ENCODE measurements at places on chromosomes 11 and 22.

DNA sequence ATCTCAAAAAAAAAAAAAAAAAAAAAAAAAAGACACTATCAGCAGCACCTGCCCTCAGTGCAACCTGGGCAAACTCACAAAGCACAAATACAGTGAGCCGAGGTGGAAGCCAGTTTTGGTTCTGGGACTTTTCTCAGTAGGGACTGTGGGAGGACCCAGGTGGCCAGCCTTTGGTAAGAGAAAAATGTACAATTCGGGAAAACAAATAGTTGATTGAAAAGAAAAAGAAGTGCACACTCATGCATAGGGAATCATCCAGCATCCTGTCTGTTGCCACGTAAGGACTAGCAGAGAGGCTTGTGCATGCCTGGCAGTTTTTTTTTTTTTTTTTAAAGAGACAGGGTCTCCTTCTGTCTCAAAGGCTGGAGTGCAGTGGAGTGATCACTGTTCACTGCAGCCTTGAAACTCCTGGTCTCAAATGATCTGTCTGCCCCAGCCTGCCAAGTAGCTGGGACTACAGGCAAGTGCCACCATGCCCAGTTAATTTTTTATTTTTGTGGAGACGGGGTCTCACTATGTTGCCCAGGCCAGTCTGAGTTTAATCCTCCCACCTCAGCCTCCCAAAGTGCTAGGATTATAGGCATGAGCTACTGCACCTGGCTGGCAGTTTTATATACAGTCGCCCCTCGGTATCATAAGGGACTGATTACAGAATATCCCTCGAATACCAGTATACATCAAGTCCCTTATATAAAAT lies 36.7 kb downstream of the TPST2 start:
- peak; percentile 59 for DNase-seq

DNA sequence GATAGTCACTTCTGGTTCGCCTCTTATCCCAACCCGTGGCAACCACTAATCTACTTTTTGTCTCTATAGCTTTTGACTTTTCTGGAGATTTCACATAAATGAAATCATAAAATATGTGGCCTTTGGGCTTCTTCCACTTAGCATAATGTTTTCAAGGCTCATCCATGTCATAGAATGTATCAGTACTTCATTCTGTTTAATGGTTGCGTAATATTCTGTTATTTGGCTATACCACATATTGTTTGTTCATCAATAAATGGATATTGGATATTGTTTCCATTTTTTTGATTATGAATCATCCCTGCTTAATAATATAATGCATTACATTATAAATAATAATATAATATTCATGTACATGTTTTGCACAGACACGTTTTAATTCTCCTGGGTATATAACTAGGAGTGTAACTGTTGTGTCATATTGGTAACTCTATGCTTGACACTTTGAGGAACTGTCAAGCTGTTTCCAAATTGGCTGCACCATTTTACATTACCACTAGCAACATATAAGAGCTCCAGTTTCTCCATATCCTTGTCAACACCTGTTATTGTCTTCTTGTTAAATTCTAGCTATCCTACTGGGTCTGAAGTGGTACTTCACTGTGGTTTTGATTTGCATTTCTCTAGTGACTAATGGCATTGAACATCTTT lies 181.5 kb downstream of the CADM1 start:
- DNase-seq = no peak

DNA sequence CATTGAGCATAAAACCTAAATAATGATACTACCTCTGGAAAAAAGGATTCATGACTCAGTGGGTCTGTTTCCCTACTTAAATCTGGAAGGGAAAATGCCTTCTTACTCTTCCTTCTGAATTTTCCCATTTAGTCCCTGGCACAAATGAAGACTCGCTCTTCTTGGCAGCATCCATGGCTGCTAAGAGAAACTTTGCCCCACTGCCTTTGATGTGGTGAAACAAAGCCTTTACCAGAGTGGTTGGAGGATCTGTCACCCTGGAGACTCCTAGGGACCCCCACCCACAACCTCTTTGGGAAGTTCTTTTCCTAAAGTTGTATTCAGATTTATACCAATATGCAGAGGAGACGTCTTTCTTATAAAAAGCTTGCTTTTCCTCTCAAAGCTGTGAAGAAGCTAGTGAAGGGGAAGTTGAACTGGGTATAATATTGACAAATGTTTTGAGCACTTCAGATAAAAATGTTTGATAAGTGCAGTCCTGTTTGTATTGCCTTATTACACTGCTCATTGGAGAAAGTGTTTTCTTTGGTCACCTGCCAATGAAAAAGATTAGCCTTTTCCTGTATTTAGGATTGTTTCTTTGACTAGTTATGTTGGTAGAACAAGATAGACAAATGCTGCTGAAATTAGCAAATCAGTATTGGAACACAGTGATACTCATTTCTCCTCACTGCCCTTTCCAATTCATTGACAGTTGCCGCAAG lies 77.3 kb downstream of the ARFGAP2 start:
- DNase-seq = no peak

DNA sequence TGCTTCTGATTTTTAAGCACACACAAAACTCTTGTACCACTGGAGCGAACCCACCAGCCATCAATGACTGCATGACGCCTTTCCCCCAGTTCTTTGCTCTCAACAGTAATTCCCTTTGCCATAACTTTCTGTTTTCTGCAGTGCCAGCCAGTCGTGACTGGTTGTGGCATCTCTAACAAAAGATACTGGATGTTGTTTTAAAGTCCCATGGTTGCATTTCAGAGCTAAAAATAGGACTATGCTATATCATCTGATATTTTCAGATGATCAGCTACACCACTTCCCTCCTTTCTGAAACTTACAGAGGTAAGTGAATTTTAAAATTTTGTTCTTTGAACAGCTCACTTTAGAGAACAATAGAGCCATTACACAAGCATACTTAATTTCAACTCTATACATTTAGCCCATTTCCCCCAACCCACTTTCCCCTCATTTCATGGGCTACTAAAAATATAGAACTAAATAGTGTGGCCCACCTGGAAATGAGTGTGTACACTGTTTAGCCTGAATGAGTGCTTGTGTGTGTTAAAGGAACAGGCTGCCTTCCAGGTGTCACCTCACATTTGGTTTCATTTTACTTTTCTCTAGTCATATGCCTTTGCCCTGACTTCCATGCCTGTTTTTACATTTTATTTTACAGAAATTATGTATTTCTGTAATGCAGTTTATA lies 136.9 kb upstream of the ZC3H12C start:
- DNase-seq = no peak

DNA sequence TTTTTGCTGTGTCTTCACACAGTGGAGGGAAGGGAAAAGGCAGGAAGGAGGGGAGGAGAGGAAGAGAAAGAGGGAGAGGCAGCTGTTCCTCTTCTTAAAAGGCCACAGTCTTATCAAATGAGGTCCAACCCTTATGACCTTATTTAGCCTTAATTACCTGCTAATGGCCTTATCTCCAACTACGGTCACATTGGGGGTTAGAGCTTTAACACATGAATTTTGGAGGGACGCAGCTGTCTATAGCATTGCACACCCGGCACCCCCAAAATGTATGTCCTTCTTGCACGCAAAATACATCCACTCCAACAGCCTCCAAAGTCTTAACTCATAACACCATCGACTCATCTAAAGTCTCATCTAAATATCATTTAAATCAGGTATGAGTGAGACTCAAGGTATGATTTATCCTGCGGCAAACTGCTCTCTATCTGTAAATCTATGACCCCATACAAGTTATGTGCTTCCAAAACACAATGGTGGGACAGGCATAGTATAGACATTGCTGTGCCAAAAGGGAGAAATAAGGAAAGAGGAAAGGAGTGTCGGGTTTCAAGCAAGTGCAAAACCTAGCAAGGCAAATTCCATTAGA lies 45.0 kb upstream of the ASPHD2 start:
- DNase-seq = no peak

DNA sequence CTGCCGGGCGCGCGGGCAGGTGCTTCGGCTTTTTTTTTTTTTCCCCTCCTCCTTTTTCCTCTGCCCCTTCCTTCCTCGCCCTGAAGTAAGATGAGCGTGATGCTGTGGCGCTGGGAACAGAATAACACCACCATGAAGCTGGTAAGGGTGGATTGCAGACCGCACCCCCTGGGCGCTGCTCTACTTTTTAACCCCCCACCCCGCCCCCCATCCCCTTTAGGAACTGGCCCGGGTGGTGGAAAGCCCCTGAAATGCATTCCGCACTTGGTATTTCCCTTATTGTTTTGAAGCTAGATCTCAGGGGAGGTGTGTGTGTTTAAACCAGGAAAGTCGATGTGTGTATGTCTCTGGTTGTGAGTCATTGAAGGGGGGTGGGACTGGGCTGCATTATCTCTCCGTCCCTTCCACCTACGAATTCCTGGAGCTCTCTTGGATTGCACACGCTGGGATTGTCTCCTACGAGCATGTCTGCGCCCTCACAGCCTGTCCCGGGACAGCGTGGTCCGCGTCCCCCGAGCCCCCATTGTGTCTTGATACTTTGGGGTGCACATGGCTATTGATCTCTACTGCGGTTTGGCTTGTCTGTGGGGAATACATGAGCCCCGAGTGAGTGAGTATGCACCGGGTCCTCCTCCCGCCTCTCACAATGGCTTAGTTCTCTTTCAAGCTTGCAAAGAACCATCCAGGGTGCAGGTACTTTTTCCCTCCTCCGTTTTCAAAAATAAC lies 64.9 kb downstream of the NAV2 start:
- no peak for DNase-seq

DNA sequence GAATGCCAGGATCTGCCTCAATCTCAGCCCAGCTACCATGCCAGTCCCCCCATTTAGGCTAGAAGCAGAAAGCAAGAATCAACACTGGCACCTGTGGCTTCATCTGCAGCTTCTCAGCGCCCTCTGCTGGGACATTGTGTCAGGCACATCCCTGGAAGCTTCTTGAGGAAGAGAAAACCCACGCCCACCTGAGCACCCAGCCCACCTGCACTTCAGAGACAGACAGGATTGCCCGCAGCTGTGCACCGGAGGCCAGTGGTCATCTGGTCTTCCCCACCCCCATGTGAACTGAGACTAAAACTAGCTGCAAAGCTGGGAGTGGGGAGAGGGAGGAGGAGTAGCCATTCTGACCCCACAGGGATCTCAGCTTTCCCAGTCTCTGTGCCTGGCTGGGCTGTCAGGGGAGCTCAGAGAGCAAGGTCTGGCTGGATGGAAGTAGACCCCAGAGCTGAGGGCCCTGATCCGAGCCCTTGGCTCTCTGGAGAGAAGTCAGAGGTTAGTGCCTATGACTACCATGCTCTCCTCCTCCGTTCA lies 66.8 kb downstream of the FEZ1 start:
- no peak for DNase-seq

DNA sequence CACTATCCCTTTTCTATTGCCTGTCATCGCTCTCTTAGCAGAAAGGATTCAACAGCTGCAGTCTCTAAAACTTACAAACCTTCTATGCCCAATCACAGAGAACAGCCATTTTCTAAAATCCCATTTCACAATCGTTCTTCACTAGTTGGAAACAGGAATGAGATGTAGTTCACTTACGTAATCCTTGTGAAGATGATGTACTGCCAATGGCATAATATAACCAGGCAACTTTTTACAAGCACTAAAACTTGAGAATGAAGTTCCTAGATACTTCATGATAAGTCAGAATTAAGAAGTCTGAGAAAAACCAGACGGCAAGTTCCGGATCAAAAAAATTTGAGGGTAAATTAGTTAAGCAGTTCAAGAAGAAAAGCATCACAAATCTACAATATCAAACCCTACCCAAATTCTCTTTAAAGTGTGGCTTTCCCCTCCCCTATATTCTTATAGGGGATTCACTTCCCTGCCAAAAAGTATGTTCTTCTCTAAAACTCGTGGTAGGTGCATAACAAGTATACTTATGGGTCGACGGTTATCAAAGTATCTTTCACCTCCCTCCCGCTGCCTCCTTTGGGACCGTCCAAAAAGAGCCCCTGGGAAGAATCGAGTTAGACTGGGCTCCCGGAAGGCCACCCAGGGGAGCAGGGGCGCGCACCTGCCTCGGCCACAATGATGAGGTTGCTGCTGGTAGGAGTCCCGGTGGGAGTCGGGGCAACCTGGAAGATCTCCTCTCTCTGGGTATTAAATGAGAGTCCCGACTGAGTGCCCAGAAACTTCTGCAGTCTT lies 666 bp downstream of the MSANTD4 start:
- no peak for DNase-seq

All from foreskin melanocyte (primary cell).